NCI-H146 (cell line): ENCODE measurements at places on chromosomes 4 and X.
A peak's percentile ranks its signal among the peaks of the same experiment; 100 is the strongest.

DNA sequence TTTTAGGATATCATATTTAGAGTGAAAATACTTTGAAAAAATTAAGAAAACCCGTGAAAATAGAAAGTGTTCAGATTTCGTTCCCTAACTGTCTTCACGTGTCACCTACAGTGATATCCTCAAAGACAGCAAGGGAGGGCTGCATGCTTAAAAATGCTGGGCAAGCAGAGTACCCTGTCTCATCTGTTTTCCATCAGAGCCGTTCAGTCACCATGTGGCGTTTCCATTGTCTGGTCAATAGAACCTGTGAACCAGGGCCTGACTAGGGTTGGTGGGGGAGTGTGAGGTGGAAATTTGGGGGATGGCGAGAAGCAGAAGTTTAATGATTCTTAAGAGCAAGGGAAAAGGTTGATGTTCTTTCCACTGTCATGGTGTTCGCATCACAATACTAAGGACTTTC lies 173.9 kb downstream of the BMPR1B start:
- DNase-seq: no peak

DNA sequence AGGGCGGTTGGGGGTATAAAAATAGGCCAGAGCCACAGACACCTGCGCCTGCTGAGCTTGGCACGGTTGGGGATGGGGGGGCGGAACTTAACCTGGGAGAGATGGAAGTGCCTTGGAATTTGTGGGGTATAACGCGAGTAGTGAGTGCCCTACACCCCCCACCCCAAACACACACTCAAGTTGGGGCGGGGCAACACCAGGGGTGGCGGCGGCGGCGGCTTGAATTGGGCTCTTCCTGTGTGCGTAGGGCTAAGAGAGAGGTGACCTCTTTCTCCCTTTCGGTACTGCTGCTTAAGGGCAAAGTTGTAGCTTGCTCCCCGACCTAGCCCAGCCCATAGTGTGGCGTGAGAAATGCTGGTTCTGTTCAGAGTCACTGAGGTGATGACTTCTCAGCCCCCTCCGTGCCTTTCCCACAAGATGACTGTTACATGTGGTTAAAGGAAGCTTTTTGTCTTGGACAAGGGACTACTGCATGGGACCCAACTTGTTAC lies 839 bp downstream of the STK26 start:
- DNase-seq: no peak

- DNase-seq: peak; percentile 8
Measured at GRCh38 chrX:140503714-140504351, 1.0 kb downstream of the SOX3 start.

GRCh38 chrX:28278251-28278650 lies 297.0 kb upstream of the DCAF8L1 start:
- DNase-seq: no peak

DNA sequence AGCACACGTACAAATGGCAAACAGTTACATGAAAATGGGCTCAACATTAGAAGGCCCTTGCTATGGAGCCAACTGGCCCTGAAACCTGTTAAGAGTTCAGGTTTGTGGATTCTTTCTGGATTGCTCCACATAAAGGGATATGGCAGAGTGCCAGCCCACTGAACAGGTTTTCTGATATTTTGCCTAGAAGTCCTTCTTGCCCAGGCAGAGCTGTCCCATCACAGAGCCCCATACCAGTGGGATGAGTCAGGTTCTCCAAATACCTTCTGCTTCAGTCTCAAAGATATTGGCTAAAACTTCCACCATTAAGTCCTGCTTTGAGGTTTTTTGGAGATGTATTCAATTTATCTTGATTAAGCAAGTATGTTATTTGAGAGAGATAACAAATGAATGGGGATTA lies 146.8 kb upstream of the IL1RAPL2 start:
- no peak for DNase-seq

DNA sequence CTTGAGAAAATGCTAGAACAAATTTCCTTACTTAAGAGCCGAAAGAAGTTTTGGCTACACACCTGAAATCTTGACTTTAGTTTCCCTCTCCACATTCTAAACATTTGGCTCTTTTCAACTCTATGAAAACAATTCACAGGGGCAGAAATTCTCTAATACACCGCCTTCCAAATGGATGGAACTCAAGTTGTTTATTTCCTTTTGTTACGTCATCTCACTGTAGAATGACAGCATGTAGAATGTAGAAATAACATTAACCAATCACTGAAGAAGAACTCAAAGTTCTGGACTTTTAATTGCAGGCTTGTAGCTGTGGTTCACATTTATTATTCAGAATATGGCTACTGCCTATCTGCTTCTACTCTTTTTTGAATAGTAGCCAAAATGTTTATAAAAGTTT lies 1.9 kb downstream of the DMP1 start:
- no peak for DNase-seq
